ENCODE measurements at places on chromosomes 6 and 20. TPM values are rescaled to one million over a fixed set of nuclear protein-coding genes. Genes with fewer than 3 reads are reported as not detected.

DNA sequence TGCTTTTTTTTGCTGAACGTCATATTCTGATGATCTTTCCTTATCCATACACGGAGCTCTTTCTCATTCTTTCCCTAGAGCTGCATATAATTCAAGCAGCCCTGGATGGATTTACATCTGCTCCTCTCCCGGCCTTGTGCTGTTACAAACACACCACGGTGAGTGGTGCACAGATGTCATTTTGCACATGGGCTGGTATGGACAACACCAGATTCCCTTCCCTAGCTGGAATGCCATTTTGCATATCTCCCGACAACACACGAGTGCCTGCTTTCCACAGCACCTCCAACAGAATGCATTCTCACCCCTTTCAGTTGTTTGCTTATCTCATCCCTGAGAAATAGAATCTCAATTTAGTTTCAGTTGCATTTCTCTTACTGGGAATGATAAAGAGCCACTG, 69.5 kb upstream of the AFDN start:
- no peaks in the 10 kb centered on the region for H3K4me1 ChIP-seq
- peaks cover 8% of the 10 kb centered on the region for H3K27me3 ChIP-seq
- no peak overlapping the region for H3K27ac ChIP-seq

DNA sequence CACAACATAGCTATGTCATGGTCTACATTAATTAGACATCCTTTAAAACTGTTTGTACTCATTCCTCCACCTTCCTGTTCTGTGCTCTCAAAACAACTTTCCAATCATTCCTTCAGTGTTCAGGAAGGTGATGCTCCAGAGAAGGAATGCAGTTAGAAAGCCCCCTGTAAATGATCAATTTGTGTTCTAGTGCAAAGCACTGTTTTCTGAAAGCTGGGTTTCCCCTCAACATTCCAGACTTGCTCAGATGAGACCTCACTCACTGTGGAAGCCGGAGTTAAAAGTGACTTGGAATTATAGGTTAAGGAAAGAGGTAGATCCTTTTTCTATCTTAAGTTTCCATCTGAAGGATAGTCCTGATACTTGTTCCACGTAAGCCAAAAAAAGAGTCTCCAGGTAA, 95.9 kb downstream of the BMP2 start:
- no peak for DNase-seq
- no peak overlapping the region for H3K4me3 ChIP-seq
- H3K4me1 ChIP-seq = no peaks in the 10 kb centered on the region
- no peaks in the 10 kb centered on the region for H3K27me3 ChIP-seq
- no peak overlapping the region for H3K27ac ChIP-seq
- H3K36me3 ChIP-seq = no peaks in the 10 kb centered on the region

DNA sequence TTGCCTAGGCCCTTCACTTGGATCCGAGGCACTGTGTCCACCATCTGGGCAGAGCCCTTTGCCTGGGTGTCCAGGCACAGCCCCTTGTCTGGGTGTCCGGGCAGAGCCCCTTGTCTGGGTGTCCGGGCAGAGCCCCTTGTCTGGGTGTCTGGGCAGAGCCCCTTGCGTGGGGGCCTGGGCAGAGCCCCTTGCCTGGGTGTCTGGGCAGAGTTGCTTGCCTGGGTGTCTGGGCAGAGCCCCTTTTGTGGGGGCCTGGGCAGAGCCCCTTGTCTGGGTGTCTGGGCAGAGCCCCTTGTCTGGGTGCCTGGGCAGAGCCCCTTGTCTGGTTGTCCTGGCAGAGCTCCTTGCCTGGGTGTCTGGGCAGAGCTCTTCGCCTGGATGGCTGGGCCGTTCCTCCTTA, 443.4 kb upstream of the CDH4 start:
- H3K4me3 ChIP-seq = no peak overlapping the region
- no peak overlapping the region for H3K27ac ChIP-seq

GRCh38 chr6:18503206-18503592, 116.0 kb downstream of the RNF144B start:
- H3K4me3 ChIP-seq = no peak overlapping the region
- no peak for DNase-seq
- H3K36me3 ChIP-seq = no peaks in the 10 kb centered on the region
- H3K4me1 ChIP-seq = peaks cover 4% of the 10 kb centered on the region

- H3K36me3 ChIP-seq = no peaks in the 10 kb centered on the region
- no peaks in the 10 kb centered on the region for H3K4me1 ChIP-seq
- no peak overlapping the region for H3K27ac ChIP-seq
- H3K27me3 ChIP-seq = no peaks in the 10 kb centered on the region
- H3K4me3 ChIP-seq = no peak overlapping the region
Measured at GRCh38 chr6:97919631-97920030, 636.6 kb upstream of the MMS22L start.

DNA sequence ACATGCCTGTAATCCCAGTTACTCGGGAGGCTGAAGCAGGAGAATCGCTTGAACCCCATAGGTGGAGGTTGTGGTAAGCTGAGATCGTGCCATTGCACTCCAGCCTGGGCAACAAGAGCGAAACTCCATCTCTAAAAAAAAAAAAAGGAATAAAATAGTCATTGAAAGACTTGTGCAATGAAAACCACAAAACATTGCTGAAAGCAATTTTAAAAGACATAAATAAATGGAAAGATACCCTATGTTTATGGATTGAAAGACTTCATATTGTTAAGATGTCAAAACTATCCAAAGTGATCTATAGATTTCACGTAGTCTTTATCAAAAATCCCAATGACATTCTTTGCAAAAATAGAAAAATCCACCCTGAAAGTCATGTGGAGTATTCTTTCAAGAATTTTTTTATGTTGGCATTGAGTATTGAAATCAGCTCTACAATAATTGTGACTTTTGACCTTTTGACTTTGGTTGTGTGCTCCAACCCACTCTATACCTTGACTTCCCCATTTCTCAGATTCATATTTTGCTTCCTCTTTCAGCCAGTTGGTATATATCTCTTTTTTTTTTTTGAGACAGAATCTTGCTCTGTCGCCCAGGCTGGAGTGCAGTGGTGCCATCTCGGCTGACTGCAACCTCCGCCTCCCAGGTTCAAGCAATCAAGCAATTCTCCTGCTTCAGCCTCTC, 45.5 kb upstream of the SLC23A2 start:
- H3K36me3 ChIP-seq = no peaks in the 10 kb centered on the region
- peaks cover 19% of the 10 kb centered on the region for H3K27me3 ChIP-seq
- no peak overlapping the region for H3K27ac ChIP-seq
- H3K4me1 ChIP-seq = no peaks in the 10 kb centered on the region

GRCh38 chr6:56595490-56596122, 47.1 kb downstream of the DST start:
- no peaks in the 10 kb centered on the region for H3K36me3 ChIP-seq
- H3K27me3 ChIP-seq = peaks cover 6% of the 10 kb centered on the region
- no peak overlapping the region for H3K27ac ChIP-seq
- H3K4me3 ChIP-seq = no peak overlapping the region

BAG2 gene
- total RNA-seq = 8.1 TPM

Measured in activated CD8-positive, alpha-beta T cell treated with anti-CD3 and anti-CD28 coated beads, Interleukin-2, amount 10 ng/mL, durations not matched to agents 7 days and 5 days (primary cell).